ENCODE measurements at places on chromosomes 7 and 10. TPM values are rescaled to one million over a fixed set of nuclear protein-coding genes. Genes with fewer than 3 reads are reported as not detected.

Gene MLLT10
- 68.6 TPM for total RNA-seq

DNA sequence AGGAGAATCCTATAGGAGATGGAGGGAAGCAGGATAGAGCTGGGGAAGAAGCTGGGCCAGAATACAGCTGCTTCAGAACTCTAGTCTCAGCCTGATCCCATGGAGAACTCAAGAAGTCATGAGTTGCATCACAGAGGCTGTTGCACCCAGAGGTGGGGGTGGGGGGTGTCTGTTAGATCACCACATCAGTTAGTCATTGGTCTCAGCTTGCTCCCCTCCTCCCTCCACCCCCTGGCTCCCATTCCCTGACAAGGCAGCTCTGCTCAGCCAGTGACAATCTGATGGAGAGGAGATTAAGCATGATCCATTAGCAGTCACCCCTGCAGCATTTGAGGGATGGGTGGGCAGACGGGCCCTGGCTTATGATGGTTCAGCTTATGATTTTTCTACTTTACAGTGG is 58.4 kb upstream of the FGL2 start:
- DNase-seq, result no peak

DNA sequence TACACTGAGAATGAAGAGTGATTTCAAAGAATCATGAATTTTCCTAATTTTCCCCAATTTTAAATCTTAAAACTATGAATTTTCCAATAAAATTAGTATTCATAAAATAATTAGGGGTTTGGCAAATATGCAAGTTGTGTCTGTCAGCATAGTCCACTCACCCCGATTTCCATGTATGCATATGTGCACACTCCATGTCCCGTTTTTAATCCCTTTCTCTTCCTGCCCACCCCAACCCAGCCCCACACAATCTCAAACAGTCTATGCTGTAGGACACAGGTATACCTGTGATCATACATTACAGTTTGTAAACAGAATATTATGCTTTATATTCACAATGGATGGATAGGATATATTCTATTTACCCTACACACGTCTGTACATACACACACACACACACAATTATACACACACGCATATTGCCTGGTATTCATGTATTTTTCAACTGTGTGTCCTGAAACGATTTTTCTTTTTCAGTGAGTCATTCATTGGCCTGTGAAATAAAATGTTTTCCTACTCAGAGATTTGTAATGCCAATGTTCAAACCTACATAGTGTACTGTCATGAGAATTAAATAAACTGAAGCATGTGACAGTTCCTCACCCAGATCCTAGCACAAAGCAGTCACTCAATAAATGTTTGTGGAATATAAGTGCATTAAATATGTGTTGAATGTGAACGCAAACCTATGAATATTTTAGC is 144.3 kb downstream of the PDE1C start:
- no peak for DNase-seq

DNA sequence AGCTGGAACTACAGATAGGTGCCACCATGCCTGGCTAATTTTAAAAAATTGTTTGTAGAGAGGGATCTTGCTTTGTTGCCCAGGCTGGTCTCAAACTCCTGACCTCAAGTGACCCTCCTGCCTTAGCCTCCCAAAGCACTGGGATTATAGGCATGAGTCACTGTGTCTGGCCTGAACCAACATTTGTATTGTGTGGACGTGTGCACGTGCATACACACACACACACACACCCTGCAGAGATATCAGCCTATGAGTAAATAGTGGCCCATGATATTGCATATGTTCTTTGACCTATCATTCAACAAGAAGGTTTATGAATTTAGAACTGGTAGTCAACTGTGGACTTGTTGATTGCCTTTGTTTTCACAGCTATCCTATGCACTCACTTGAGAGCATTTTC is 161.6 kb downstream of the BAMBI start:
- DNase-seq, result no peak

Gene AGMO
- not detected for total RNA-seq

Gene MRPL32
- total RNA-seq, result 31.1 TPM

GRCh38 chr10:59284118-59284975 is 78.0 kb downstream of the FAM13C start:
- no peak for DNase-seq

DNA sequence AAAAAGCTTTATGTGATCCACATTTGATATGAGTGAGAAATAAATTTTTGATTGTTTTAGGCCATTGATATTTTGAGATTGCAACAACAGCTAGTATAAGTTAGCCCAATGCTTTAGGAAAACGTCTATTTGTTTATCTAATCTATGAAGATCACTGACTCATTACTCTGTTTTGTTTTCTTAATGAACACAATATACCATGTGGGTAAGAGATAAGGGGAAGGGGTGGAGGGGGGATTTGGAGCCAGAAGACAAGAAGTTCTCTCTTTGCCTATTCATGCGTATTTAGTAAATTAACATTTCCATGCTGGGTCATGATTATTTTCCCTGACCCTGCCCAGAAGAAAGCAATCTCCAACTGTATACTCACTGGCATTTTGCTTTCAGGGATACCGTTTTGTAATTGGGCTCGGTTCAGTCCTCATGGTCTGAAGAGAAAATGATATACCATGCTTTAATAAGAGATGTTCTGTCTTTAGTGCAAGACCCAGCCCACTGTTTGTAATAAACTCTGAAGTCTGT is 359.5 kb upstream of the NPSR1 start:
- DNase-seq, result no peak

DNA sequence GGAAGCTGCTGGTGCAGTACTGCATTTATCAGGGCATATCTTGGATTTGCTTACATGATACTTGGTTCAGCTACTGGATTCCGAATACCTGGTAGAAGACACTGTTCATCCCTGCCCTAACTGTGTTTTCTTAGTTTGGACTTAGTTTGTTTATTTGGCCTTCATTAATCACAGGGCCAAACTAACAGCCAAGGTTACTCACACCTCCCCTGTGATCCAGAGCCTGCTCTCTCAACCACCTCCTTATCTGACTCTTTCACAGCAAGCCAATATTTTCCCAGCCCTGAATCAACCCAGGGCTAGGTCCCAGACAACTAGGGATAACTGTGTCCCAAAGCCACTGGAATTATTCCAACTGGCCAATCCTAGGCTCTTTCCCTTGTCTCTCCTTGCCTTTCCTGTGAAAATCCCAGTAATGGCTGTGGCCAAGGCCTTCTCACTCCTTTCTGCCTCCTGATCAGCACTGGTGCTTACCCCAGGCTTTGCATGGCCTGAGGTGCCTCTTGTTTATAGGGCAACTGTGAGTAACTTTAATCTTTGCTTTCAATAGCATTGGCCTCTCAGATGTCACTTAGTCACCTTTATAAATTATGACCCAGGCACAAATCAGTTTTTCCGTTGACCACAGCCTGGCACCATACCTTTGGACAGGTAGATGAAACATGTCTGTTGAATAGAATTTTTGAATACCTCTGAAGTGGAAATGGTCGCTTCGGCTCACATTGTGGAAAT is 9.3 kb upstream of the JCAD start:
- no peak for DNase-seq

DNA sequence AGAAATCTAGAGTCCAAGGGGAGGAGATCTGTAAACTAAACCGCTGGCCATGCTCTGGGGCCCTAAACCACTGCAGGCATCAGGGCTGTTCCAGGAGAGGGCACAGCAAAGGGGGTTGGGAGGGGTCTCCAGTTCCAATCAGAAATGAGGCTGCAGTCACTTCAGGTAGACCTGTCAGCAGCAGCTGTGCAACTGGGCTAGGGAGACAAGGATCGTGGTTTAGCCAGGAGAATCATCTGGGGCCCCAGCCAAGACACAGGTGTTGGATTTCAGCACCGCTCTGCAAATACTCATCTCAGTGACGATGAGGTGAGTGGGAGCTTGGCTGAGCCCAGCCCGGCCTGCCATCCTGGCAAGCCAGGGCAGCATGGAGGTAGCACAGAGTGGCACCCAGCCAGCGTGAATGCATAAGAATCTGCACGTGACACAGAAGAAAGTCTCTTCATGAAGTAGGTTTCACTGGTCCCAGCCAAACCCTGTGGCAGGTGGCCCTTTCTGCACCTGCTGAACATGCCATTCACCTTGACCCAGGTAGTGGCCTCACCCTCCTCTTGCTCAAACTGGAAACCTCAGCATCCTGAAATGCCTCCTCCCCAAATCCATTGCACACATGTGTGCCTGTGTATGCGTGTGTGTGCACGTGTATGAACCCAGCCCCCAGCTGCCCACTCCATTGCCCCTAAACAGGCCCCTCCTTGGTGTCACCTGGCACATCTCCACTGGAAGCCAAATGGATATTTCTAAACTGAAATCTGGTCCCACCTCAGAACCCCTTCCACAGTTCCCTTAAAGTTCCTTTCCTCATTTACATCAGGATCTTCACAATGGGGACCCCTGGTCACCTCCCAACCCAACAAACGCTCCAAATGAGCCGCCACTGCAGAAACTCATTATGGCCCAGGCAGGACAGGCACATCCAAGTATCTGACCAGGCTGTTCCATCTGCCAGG is 9.6 kb downstream of the GPRIN2 start:
- peak; percentile 11 for DNase-seq

DNA sequence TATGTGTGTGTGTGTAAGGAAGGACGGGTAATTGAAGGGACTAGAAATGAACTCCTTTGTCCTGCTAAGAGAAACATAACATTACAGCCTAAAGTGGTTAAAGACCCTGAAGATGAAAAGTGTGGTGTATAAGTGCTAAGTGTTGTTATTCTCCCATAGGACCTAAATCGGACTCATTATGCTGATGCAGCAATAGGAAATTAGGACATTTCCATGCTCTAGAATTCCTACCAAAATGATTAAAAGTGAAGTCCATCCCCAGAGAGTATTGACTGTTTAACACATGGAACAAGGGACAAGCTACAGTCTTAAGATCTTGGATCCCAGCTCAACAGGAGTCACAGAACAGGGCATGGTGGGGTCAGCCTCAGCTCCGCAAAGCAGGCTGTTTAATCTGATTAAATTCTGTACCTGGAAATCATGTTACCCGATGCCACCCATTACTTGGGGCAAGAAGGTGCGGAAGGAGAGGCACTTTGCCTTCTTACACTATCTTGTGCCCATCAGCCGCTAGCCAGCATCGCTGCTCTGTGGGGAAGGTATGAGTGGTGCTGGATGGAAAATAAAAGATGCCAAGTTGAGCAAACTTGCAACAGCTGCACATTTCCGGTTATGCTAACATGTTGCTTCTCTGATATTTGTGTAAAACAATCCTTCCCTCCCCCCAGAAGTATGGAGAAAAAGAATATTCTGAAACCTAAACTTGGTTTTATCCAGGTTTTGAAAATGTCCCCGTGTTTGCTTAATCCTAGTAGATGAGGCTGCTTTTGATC is 100.5 kb downstream of the CREB5 start:
- no peak for DNase-seq

Gene C1GALT1
- total RNA-seq, result 54.2 TPM

DNA sequence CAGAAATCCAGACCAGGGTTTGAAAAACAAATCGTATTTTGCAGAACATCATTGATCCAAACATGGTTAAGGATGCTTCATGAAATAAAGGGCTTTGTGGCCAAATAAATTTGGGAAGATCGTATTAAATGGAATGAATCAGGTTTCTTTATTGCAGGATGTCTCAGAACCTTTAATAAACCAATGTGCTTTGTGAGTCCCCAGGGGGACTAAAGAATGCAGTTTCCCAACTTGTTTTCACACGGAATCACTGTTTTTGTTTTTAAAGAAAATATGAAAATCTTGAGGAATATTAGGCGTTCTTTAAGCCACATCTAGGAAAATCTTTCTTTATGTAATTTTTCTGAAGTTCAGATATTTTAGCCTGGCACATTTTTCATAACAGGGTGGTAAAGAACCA is 16.8 kb upstream of the CCDC172 start:
- no peak for DNase-seq

GRCh38 chr10:27550823-27551222 is 46.7 kb downstream of the RAB18 start:
- no peak for DNase-seq

Gene PPP1R3C
- total RNA-seq, result 0.10 TPM

GRCh38 chr10:127863231-127863825 is 29.4 kb downstream of the CLRN3 start:
- no peak for DNase-seq

Gene BLVRA
- 26.2 TPM for total RNA-seq

GRCh38 chr10:124020981-124021815 is 72.2 kb downstream of the CHST15 start:
- no peak for DNase-seq

DNA sequence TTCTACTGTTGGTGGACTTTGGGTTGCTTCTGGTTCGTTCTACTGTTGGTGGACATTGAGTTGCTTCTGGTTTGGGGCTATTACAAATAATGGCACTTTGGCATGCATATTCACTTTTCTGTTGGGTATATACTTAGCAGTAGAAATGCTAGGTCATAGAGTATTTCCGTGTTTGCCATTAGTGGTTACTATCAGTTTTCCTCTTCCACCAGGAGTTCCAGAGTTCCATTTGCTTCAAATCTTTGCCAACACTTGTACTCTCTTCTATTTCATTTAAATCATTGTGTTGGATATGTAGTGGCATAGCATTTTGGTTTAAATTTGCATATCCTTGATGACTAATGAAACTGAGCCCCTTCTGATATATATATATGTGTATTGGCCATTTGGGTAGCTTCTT is 15.2 kb downstream of the UBE2D1 start:
- no peak for DNase-seq

Gene SKAP2
- 13.7 TPM for total RNA-seq

DNA sequence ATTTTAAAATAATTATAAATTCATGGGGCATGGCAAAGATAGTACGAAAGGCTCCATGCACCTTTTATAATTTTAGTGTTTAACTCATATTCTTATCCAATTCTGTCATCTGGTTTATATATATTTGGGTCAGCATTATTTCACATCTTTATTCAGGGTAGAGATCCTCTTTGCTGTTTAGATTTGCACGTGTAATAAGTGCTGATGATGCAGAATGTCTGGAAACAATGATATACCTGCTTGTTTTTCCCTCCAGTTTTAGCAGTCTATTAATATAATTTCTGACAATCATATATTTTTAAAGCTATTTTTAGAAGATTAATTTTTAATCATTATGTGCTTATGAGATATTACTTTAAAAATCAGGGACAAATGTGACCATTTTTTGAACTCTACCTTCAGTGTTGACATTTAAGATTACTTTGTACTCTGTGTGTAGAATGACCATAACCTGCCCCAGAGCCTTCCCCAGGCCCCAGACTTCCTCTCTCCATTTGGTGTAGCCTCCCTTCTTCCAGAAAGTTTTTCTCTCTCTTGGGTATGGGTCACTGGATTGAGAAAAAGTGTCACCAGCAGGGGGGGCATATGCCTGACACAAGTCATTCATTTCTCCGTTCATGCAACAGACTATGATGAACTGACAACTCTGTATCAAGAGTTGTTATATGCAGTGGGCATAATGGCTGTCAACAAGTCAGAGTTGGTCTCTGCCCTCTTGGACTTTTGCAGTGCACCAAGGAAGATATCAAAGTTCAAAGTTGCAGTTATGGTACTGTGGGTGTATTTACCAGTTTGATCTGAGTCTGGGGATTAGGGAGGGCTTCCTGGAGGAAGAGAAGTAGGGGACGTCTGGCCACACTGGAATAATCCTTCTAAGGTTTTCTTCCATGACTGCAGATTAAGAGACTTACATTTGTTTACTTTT is 192.6 kb upstream of the CCDC6 start:
- DNase-seq, result no peak

Gene MOGAT3
- total RNA-seq, result not detected

- no peak for DNase-seq
These were observed 19.7 kb downstream of the UBTD1 start for GRCh38 chr10:97518301-97519043.

GRCh38 chr7:139860090-139860775 is 31.2 kb downstream of the TBXAS1 start:
- no peak for DNase-seq

All from T-helper 17 cell (primary cell).